HFFc6 (cell line): ENCODE measurements at places on chromosomes 1 and 21. TPM values are rescaled to one million over a fixed set of nuclear protein-coding genes. Genes with fewer than 3 reads are reported as not detected.

GRCh38 chr1:93519199-93519829 lies 71.4 kb downstream of the FNBP1L start:
- DNase-seq: peak; percentile 26

DNA sequence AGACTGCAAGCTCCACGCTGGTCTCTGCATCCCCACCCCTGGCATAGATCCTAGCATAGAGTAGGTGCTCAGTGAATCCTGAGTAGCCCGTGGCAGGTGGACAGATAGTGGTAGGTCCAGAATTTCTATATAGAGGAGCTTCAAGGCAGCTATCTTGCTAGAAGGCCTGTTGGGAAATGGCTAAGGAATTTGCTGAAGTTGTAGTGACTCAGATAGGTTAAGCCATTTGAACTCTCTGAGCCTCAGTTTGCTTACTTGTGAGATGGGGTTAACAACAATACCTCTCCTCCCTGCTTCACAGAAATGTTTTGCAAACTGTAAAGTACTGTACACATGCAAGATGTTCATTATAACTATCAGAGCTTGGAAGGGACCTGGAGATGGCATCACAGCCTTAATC lies 23.4 kb upstream of the EPHB2 start:
- no peak for DNase-seq

- no peak for DNase-seq
Observed at GRCh38 chr1:159600894-159601293, 13.3 kb downstream of the APCS start.

- DNase-seq: peak; percentile 86
Observed at GRCh38 chr1:26019641-26020315, 1.8 kb upstream of the EXTL1 start.

DNA sequence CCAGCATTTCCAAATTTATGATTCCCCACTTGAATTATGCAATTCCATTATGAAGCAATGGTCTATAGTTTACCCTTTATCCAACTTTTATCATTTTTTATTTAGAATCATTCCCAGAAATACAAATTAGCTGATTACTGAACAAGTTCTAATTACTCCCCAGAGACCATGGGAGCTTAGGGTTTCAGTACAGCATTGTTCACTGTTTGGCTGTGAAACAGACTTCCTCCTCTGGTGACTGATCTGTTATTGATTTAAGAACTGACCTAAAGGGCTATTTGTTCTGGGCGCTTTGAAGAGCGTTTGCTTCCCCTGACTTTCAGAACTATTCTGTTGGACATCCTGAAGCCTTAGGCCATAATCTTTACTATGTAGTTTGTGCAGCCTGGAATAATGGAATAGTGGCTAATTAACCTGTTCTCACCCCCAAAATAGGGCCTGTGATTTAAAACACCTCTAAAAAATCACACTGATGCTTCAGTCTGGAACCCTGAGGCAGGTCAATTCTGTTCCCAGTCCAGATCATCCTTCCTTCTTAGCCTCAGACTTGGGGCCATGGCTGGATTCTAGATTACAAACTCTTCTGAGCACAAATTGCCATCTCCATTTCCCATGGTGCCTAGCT lies 58.7 kb downstream of the ALG14 start:
- no peak for DNase-seq

- no peak for DNase-seq
Observed at GRCh38 chr1:42311138-42311537, 23.9 kb downstream of the FOXJ3 start.

The RGS8 gene
- not detected in 3 replicates for total RNA-seq

DNA sequence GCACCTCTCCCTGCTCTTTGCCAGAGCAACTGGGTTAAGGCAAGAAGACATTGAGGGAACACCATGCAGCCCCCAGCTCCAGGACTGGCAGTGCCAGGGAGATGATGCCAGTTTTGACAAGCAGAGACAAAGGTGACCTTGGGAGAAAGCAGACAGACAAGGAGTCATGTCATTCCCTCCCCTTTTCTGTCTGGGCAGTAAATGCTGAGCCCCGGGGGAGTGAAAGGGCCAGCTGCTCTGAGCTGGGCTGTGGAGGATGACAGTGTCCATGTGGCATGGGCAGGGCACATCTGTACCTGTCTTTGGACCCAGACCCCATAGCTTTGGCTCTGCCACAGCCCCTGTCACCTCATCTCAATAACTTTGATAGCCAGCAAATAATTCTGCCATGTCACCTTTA lies 24.2 kb downstream of the PLEKHA6 start:
- DNase-seq: no peak

GRCh38 chr1:180156631-180157091 lies 2.0 kb downstream of the QSOX1 start:
- peak; percentile 77 for DNase-seq

DNA sequence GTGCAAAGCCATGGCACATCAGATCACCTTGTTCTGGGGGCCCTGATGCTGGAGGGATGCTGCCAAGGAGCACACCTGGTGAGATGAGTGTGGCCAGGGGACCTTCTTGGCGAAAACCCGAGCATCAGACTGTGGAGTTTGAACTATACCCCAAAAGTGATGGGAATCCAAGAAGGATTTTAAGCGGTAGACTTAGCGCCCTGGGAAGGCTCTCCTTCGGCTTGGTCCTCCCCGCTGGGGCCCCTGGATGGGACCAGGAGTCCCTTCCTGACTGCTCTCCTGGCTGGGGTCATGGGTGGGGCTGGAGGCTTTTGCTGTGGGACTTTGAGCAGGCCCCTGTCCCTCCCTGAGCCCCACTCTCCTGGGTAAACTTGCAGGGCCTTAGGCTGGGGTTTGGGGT lies 10.5 kb downstream of the ZNF362 start:
- no peak for DNase-seq

DNA sequence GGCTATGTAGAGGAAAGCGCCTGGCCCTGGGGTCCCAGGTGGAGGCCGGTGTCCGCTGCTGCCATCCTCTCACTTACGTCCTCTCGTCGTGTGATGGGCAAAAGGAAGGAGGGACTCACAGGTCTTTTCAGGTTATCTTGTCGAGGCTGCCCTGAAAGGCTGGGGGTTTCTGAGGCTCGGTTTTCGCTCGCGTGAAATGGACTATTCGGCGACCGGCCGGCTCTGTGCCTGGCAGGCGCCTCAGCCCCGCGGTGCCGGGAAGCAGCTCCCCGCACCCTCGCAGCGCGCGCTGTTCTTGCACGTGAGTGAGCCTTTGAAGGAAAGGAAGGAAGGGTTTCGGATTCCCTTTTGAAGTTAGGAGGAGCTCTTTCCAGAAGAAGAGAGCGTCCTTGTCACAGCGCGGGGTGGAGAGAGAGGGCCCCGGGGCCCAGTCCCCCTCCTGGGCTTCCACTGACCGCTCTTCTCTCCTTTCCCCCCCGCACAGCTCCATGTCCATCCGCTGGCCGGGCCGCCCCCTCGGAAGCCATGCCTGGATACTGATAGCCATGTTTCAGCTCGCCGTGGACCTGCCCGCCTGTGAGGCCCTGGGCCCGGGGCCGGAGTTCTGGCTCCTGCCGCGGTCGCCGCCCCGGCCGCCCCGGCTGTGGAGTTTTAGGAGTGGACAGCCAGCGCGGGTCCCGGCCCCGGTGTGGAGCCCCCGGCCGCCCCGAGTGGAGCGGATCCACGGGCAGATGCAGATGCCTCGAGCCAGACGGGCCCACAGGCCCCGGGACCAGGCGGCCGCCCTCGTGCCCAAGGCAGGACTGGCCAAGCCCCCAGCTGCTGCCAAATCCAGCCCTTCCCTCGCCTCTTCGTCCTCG lies 57.2 kb downstream of the AJAP1 start:
- no peak for DNase-seq
